Left ventricle myocardium inferior (tissue), 1 donor: ENCODE measurements at places on chromosomes 6 and 20. TPM values are rescaled to one million over a fixed set of nuclear protein-coding genes. Genes with fewer than 3 reads are reported as not detected.

SLPI gene
- 1.8 TPM for total RNA-seq

BMP6 gene
- total RNA-seq = 5.2 TPM

ATP6V1G2 gene
- 1.6 TPM for total RNA-seq

ACOT13 gene
- 59.2 TPM for total RNA-seq

GSTA3 gene
- total RNA-seq = not detected

ARMH2 gene
- not detected for total RNA-seq

TINAG gene
- 0.41 TPM for total RNA-seq

PSORS1C1 gene
- 4.7 TPM for total RNA-seq

- no peak overlapping the region for H3K27ac ChIP-seq
- H3K36me3 ChIP-seq = no peaks in the 10 kb centered on the region
- H3K27me3 ChIP-seq = no peaks in the 10 kb centered on the region
- peaks cover 9% of the 10 kb centered on the region for H3K4me1 ChIP-seq
- DNase-seq = no peak
- H3K4me3 ChIP-seq = no peak overlapping the region
These were observed 28.7 kb upstream of the ECI2 start for GRCh38 chr6:4164117-4164442.

DNA sequence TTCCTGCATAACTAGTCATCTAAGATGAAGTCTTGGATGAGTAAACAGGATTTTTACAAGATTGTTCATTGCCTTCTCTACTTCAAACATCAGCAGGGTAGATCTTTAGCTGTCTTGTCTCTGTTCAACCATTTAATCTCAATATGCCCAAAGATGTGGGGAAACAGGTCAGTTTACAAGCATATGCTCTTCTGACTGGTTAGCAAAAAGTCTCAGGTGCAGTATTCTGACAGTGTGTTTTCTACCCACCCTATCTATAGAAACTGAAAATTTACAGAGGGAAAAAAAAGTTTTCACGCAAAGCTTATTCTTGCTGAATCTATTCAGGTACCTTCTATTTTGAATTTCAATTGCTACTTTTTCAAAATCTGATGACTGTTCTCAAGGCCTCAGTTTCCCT, 29.0 kb downstream of the MAP3K5 start:
- no peak overlapping the region for H3K4me3 ChIP-seq
- peak overlapping the region; percentile 91 for H3K27ac ChIP-seq
- H3K27me3 ChIP-seq = no peaks in the 10 kb centered on the region
- DNase-seq = no peak
- H3K36me3 ChIP-seq = no peaks in the 10 kb centered on the region

- no peak for DNase-seq
- H3K4me1 ChIP-seq = peaks cover 14% of the 10 kb centered on the region
- no peak overlapping the region for H3K4me3 ChIP-seq
These were observed 42.8 kb upstream of the GLP1R start for GRCh38 chr6:39005774-39006173.

DNA sequence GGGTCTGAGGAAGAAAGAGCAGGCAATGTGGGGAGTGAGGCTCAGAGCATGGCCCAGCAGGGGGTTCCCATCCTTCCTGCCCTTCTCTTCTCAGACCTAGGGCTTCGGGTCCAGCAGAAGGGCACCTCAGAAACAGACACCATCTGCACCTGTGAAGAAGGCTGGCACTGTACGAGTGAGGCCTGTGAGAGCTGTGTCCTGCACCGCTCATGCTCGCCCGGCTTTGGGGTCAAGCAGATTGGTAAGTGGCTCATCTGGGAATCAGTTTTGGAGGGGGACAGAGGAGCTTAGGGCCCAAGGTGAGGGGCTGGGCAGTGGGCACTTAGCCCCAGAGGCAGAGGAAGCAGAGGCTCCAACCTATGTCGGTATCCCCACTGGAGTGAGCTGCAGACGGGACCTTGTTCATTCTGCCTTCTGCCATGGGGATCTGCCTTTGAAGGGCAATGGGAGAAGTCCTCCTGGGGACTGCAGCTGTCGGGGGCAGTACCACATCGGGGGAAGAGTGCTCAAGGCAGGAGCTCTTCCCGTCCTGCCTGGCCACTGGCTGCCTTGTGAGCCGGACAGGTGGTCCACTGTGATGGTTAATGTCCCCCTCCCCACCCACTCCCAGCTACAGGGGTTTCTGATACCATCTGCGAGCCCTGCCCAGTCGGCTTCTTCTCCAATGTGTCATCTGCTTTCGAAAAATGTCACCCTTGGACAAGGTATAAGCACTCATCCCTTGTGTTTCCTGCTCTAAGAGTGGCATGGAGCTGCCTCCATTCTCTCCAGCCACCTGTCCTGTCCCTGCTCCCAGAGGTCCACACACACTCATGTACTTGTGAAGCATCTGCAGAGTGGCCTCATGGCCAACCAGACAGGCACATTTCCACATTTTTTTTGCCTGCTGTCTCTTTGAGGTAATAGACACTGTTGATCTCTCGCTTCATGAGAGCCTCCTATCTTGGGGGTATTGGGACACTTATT, 4.7 kb downstream of the CD40 start:
- no peak overlapping the region for H3K4me3 ChIP-seq
- no peak overlapping the region for H3K27ac ChIP-seq
- H3K36me3 ChIP-seq = peaks cover 42% of the 10 kb centered on the region
- DNase-seq = no peak

DNA sequence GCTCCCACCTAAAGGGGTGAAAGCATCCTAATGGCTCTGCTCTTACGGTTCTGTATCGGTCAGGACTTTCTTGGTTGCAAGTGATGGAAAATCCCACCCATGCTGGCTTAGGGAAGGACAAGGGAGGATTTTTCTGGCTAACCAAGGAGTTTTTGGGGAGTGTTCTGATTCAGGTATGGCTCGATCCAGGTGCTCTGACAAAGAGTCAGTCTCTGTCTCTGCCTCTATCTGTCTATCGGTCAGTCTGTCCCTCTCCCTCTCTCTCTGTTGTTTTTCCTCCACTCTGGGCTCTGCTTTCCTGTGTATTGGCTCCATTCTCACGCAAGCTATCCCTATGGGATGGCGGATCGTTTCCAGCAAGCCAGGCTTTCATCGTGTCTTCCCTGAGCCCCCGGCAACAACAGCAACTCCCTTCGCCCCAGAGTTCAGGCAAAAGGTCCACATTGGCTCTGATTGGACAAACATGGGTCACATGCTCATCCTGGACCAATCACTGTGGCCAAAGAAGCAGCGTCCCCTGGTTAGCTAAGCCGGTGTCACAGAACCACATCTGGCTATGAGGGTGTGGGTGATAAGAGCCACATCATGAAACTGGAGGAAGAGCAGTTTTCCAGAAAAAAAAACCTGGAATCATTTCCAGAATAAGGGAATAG, 160.3 kb downstream of the BMP7 start:
- no peaks in the 10 kb centered on the region for H3K4me1 ChIP-seq
- H3K27ac ChIP-seq = no peak overlapping the region
- DNase-seq = no peak
- H3K4me3 ChIP-seq = no peak overlapping the region
- no peaks in the 10 kb centered on the region for H3K36me3 ChIP-seq

DNA sequence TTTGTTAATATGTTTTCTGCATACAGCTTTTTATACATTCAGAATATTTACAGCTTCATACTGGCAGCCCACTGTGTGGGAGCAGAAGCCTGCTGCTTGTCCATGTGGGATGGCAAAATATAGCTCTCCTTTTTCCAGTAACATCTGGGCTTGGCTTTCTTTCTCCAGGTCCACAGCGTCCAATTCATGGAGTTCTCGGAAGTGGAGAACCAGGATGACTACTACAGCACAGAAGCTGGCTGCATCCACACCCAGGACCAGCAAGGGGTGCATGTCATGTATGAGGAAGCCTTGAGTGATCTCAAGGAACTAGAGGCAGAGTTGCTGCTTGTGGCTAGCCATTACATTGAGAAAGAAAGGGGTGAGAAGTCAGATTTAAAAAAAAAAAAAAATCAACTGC, 143.1 kb downstream of the CD164 start:
- H3K36me3 ChIP-seq = no peaks in the 10 kb centered on the region
- no peak for DNase-seq
- peaks cover 31% of the 10 kb centered on the region for H3K4me1 ChIP-seq
- no peaks in the 10 kb centered on the region for H3K27me3 ChIP-seq
- peak overlapping the region; percentile 69 for H3K27ac ChIP-seq

DNA sequence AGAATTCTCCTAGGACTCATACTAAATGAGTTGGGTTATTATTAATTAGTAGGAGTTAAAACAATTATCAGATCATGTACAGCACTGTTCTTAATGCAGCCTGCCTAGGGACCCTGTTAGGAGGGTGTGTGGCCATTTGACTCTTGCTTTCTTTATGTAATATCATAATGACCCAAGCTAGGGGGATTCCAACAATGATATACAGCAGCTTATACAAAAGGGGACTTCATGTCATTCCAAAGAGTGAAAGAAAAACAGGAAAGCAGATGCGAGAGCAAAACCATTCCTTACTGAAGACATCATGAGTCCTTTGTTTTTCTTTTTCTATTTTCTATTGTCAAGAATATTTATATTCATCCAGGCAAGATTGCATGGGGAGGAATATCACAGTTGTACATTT, 455.2 kb downstream of the PLCB1 start:
- no peaks in the 10 kb centered on the region for H3K36me3 ChIP-seq
- no peaks in the 10 kb centered on the region for H3K4me1 ChIP-seq
- no peak for DNase-seq

- no peak overlapping the region for H3K4me3 ChIP-seq
- H3K36me3 ChIP-seq = no peaks in the 10 kb centered on the region
- no peak for DNase-seq
- no peak overlapping the region for H3K27ac ChIP-seq
- H3K4me1 ChIP-seq = no peaks in the 10 kb centered on the region
These were observed 121.3 kb downstream of the TOX2 start for GRCh38 chr20:44035924-44036323.

DNA sequence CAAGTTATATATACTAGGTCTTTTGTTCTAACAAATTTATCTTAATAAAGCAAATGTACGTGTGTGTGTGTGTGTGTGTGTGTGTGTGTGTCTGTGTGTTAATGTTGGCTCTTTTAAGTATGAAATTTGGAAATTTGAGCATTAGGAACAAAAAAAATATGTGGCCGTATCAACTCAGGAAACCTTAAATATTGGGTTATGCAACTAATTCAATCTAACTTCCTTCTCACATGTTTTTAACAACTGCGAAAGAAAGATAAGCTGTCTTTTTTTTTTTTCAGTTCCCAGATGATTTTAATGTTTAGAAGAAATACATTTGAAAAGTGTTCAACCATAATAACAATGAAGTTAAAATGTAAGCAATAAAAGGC, 616.4 kb upstream of the ARID1B start:
- no peak overlapping the region for H3K4me3 ChIP-seq
- H3K27me3 ChIP-seq = no peaks in the 10 kb centered on the region
- DNase-seq = no peak

GRCh38 chr20:43477193-43477592, 19.5 kb downstream of the SRSF6 start:
- H3K4me3 ChIP-seq = no peak overlapping the region
- no peak for DNase-seq

DNA sequence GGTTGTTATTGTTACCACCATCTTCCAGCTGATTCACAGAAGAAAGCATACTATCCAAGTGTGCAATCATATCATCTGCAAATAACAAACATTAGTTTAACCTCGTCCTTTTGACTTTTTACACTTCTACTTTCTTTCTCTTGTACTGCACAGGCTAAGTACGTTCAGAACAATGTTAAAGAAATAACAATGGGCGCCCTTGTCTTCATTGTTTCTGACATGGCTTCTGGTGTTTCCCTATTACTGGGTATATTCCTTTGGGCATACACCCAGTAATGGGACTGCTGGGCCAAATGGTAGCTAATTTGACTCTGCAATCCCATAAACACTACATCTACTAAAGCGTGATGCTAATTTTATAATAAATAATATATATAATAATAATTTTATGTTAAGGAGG, 146.7 kb downstream of the GJA10 start:
- H3K4me3 ChIP-seq = no peak overlapping the region
- no peak for DNase-seq
- H3K4me1 ChIP-seq = peaks cover 3% of the 10 kb centered on the region
- H3K36me3 ChIP-seq = no peaks in the 10 kb centered on the region

- H3K4me3 ChIP-seq = no peak overlapping the region
- H3K27ac ChIP-seq = peak overlapping the region; percentile 84
- H3K36me3 ChIP-seq = peaks cover 54% of the 10 kb centered on the region
- DNase-seq = no peak
- H3K27me3 ChIP-seq = no peaks in the 10 kb centered on the region
These were observed 20.7 kb downstream of the SERPINB6 start for GRCh38 chr6:2950713-2951112.

DNA sequence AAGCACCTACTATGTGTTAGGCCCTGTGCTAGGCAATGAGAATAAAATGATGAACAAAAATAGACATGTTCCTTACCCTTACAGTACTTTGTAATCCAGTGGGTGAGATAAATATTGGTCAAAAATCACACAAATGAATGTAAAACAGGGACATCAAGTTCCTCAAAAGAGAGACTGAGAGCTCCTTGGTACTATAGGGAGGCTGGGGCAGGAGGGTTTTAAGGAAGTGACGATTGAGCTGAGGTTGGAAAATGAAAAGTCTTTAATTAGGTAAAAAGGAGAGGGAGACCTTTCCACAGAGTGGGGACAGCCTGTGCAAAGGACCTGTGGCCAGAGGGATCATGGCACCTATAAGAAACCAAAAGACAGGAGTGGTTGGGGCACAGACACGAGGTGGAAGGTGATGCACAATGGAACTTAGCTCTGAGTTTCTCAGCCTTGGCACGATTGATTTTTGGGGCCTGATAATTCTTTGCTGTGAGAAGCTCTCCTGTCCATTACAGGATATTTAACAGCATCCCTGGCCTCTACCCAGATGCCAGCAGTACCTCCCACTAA, 140.3 kb downstream of the CEP57L1 start:
- no peaks in the 10 kb centered on the region for H3K36me3 ChIP-seq
- no peak overlapping the region for H3K4me3 ChIP-seq
- DNase-seq = no peak
- no peaks in the 10 kb centered on the region for H3K27me3 ChIP-seq

GRCh38 chr6:13172291-13172690, 156.0 kb downstream of the TBC1D7 start:
- H3K4me1 ChIP-seq = peaks cover 6% of the 10 kb centered on the region
- H3K4me3 ChIP-seq = no peak overlapping the region
- no peaks in the 10 kb centered on the region for H3K36me3 ChIP-seq
- no peak for DNase-seq
- no peaks in the 10 kb centered on the region for H3K27me3 ChIP-seq

- peaks cover 71% of the 10 kb centered on the region for H3K36me3 ChIP-seq
- DNase-seq = no peak
- no peak overlapping the region for H3K27ac ChIP-seq
- H3K4me1 ChIP-seq = peaks cover 8% of the 10 kb centered on the region
- no peaks in the 10 kb centered on the region for H3K27me3 ChIP-seq
- no peak overlapping the region for H3K4me3 ChIP-seq
These were observed 13.3 kb upstream of the ZNFX1 start for GRCh38 chr20:49291200-49291599.
